ENCODE measurements at places on chromosomes 7 and 10.

- DNase-seq: no peak
Observed at GRCh38 chr7:80589631-80590030, 48.8 kb upstream of the CD36 start.

- no peak for DNase-seq
Observed at GRCh38 chr7:74023786-74024185, 4.2 kb upstream of the ELN start.

DNA sequence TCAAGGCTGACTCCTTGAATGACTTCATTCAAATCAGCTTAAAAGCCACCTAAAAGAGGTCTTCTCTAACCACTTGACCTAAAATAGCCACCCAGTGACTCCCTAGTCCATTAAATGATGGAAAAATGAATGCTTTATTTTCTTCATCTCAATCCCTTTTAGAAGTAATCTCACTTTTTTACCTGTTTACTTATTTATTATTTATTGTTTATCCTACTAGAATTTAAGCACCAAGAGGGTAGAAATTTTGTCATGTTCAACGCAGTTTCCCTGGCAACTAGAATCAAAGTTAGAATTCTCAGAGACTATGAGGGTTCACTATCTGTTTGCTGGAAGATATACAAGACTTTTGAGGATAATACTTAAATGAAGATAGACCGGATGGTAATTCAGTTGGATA lies at the start of gene LIPJ:
Gene LIPJ, plus strand, starts transcription at position 301 of the 400 bp plus-strand sequence. CDS start 3,926 bp downstream, outside the sequence.
- DNase-seq: no peak

DNA sequence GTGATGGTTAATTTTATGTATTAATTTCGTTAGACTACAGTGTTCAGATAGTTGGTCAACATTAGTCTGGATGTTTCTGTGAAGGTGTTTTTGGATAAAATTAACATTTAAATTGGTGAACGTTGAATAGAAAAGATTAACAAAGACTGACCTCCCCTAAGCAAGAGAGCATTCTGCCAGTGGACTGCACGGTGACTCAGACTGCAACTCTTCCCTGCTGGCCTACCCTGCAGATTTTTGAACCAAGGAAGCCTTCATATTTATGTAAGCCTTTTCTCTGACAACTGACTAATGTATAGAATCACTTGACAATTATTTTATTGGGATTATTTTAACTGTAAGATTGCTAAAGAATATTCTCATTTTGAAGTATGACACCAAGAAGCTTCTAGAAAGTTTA lies 7.9 kb upstream of the ZNF248 start:
- DNase-seq: no peak

- DNase-seq: no peak
Observed at GRCh38 chr7:17774716-17775288, 165.5 kb downstream of the SNX13 start.

DNA sequence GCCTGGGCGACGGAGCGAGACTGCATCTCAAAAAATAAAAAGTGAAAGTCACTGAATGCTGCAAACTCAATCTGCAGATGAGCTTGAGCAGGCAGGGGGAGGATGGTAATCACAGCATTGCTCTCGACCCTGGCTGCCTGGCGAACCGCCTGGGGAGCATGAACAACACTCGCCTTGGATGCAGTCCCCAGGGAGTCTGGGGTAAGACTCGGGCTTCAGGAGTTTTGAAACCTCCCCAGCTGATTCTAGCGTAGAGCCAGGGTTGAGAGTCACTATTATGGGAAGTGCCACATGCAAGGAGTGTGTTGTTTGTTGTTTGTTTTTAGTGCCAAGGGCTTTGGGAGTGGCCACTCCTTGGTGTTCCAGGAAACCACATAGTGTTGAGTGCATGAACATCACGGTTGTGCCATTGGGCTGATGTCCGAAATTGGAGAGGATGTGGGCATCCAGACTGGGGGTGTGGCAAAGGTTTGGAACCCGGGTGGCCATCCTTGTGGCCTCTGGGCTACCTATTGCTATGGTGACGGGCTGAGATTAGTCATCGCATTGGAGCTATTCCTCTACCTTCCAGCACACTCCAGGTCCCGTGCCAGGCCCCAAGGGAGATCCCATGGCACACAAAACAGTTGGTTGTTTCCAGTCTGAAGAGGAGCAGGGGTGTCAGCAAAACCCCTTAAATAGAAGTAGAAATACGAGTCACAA lies 92.6 kb downstream of the RGS10 start:
- no peak for DNase-seq

GRCh38 chr10:20091698-20092097 lies 275.5 kb downstream of the PLXDC2 start:
- no peak for DNase-seq

DNA sequence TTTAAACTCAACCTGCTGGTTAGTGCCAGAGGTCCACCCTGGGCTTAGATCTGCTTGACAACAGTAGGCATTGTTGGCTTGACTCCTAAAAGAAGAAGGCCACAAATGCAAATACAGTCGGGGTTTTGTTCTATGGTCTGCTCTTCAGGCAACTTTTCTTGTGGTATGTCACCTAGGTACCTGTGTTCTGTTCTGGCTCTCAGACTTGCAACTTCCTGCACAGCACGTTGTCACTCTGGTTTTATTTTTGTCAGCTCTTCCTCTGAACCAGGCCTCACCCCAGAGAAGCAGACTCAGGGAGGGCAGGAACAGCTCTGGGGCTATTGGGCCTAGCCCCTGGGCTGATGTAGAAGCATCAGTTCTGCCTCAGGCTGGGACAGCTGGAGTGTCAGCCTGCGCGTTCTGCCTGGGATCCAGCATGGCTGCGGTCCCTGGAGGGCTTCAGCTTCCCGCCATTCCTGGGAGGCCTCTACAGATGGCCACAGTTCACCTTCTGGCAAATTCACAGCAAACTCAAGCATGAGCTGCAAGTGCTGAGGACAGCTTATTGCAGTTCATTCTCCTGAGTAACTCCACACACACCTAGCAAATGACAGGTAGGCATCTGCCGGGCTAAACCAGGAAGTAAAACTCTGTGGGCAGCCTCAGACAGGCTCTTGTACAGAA lies 11.0 kb upstream of the PDCD4 start:
- no peak for DNase-seq

GRCh38 chr7:94414481-94414880 lies 19.8 kb downstream of the COL1A2 start:
- DNase-seq: no peak

Data from HEK293T (cell line).